ENCODE measurements at places on chromosomes 1 and 21. TPM values are rescaled to one million over a fixed set of nuclear protein-coding genes. Genes with fewer than 3 reads are reported as not detected.

The OXCT2 gene
- 0.28 TPM for total RNA-seq

The MATN1 gene
- total RNA-seq = 0.56 TPM

The CSF1 gene
- total RNA-seq = 9.4 TPM

The SLAMF9 gene
- total RNA-seq = 0.28 TPM

The NCAM2 gene
- total RNA-seq = 5.0 TPM

DNA sequence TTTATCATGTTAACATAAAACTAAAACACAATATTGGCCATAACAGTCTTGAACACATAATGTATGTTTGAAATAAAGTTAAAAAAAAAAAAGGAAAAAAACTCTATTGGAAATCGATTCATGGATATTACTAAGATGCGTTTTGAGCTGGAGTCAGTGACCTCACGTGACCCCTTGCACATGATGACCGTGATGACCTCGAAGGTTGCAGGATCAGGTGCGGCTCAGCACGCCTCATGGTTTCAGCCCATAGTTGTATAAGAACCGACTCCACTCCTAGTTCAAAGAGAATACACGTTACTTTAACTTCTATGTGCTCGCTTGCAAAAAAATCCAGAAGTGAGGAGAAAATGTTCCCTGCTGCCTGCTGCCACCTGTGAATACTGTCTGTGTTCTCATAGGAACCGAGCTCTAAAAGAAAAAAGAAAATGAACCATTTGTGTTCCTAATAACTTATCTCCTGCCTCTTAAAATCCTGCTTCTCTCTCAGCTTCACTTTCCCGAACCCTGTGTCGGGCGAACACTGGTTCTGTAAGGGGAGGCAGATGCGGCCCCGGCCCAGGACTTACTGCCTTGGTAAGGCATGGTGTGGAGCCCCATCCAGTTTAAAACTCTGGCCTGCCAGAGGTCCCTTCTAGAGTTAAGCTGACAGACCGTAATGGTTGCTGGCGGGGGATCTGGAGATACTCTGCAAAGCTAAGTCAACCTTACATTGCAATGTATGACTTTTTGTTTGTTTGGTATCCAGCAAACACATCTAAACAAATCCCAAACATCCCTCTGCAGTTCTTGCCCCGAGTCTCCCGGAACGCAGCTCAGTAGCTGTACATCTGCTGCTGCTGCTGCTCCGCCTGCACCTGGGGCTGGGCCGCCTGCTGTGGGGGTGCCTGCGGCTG is 33.8 kb upstream of the RIPK4 start:
- H3K4me3 ChIP-seq = no peak overlapping the region
- H3K36me3 ChIP-seq = peaks cover 25% of the 10 kb centered on the region
- no peaks in the 10 kb centered on the region for H3K27me3 ChIP-seq
- H3K4me1 ChIP-seq = no peaks in the 10 kb centered on the region

DNA sequence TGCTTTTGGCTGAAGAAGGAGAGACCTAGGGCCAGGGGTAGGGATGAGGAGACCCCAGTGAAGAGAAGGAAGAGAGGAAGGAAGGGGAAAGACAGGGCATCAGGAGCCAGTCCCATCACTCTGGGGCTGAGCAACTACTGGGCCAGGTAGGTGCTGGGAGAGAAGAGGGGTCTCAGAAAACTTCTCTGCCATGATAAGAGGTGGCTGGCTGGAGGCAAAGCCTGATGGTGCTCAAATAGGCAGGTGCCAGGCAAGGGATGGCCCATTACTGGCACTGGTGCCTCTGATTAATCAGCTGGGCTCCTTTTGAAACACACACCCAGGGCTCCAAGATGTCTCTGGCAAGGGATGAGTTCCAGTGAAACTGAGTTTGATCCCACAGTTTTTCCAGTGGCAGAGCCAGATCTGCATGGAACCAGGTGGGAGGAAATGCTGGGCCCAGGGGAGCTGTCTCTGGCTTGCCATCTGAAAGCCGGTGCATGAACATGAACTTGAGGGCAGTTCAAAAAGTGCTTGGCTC is 2.8 kb downstream of the CSF1 start:
- no peak overlapping the region for H3K4me3 ChIP-seq
- peaks cover 35% of the 10 kb centered on the region for H3K4me1 ChIP-seq
- H3K27ac ChIP-seq = no peak overlapping the region
- no peaks in the 10 kb centered on the region for H3K27me3 ChIP-seq
- DNase-seq = no peak

- H3K27ac ChIP-seq = no peak overlapping the region
- H3K36me3 ChIP-seq = no peaks in the 10 kb centered on the region
- H3K4me1 ChIP-seq = no peaks in the 10 kb centered on the region
- DNase-seq = no peak
- no peaks in the 10 kb centered on the region for H3K27me3 ChIP-seq
Measured at GRCh38 chr21:14646893-14647292, 100.8 kb upstream of the SAMSN1 start.

- no peak overlapping the region for H3K27ac ChIP-seq
- no peak for DNase-seq
- no peaks in the 10 kb centered on the region for H3K4me1 ChIP-seq
- H3K4me3 ChIP-seq = no peak overlapping the region
Measured at GRCh38 chr1:103788377-103788776, 38.7 kb downstream of the AMY1C start.

DNA sequence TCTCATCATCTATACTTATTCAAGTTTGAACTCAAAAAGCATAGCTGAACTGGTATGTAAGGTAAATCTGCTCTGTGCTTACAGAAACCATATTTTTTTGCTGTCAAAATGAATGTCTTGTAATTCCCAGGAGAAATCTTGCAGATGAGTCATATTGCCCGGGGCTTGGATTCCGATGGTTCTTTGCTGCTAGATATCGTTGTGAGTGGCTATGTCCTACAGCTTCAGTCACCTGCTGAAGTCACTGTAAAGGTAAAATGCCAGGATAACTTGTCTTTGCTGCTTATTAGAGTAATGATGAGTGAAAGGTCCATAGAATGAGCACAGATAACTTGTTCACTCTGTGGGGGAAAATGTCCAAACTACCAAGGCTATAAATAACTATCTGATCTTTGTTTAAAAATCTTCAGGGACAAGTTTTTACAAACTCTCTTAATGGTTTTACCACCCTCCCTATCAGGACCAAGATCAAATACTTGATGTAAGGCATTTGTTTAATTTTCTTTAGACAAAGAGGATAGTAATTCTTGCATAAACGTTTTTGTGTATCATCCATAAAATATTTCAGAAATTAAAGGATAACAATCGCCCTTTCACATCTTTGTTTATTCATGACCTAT is 222.3 kb downstream of the TPR start:
- no peaks in the 10 kb centered on the region for H3K27me3 ChIP-seq
- H3K4me1 ChIP-seq = peaks cover 4% of the 10 kb centered on the region
- peak; percentile 75 for DNase-seq
- no peaks in the 10 kb centered on the region for H3K36me3 ChIP-seq

DNA sequence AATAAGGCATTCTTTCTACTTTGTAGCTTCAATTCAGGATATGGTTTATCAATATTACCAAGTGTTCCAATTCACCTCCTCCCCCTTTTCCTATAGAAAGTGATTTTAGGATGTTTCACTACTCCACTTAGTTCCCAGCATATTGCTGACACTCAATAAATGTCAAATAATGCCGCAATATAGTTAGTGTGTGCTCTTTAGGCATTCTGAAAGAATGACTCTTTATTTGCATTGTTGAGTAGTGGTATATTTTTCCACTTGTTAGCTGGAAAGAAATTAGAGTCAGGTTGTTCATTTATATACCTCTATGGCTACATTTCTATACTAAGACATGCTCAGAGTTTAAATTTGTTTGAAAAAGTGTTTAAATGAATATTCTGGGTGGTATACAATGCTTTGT is 154.6 kb upstream of the C1orf105 start:
- H3K27ac ChIP-seq = no peak overlapping the region
- H3K4me3 ChIP-seq = no peak overlapping the region
- no peak for DNase-seq
- H3K4me1 ChIP-seq = peaks cover 2% of the 10 kb centered on the region

DNA sequence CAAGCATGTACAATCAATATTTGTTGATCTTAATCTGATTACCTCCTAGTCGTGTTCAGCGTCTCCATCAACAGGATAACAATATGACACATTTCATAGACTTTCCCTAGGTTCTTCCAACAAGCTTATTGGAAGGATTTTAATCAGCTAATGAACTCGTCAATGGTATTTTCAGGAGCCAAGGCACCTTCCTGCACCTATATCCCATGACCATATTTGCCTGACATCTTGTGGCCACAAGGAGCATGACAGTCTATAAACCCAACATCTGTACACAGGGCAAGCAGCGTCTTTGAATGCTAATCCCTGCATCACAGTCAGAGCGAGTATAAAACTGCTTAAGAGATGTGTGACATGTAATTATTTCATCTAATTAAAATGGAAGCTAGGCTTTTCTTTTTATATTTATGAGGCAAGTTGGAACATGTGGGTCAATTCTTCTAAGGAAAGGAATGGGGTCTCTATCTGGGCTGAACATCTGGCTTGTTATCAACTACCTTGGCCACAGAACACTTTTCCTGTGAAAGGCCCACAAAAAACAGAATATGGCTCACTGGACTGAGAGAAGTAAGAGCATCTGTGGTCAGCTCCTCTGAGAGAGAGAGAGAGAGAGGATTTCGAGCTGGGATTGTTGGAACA is 388.8 kb downstream of the NTNG1 start:
- no peak overlapping the region for H3K27ac ChIP-seq

GRCh38 chr1:9676815-9677393 is 25.4 kb downstream of the PIK3CD start:
- peaks cover 1% of the 10 kb centered on the region for H3K4me1 ChIP-seq
- DNase-seq = no peak
- H3K27me3 ChIP-seq = no peaks in the 10 kb centered on the region
- no peaks in the 10 kb centered on the region for H3K36me3 ChIP-seq

GRCh38 chr1:80919426-80919825 is 881.3 kb upstream of the ADGRL2 start:
- no peak for DNase-seq
- no peak overlapping the region for H3K4me3 ChIP-seq
- H3K27me3 ChIP-seq = no peaks in the 10 kb centered on the region
- no peak overlapping the region for H3K27ac ChIP-seq

- peaks cover 4% of the 10 kb centered on the region for H3K4me1 ChIP-seq
- H3K4me3 ChIP-seq = peak overlapping the region; percentile 96
- peak overlapping the region; percentile 95 for H3K27ac ChIP-seq
- no peak for DNase-seq
- H3K36me3 ChIP-seq = peaks cover 2% of the 10 kb centered on the region
Measured at GRCh38 chr1:25338986-25339385, 852 bp downstream of the TMEM50A start.

DNA sequence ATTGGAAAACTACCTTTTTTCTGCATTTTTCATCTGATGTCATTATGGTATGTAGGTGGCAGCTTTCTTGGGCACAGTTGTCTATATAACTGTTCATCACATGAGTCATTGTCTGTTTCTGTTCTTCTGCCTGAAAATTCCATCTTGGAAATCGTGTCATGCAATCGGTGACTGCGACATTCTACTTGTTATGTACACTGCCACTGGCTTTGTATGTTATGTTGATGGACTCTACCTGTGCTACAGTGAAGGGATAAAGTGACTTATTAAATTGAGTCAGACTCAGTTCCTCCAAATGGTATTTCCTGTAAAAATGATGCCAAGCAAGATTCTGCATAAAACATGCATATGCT is 8.6 kb downstream of the SMAP2 start:
- H3K27me3 ChIP-seq = no peaks in the 10 kb centered on the region
- H3K4me3 ChIP-seq = no peak overlapping the region
- no peak for DNase-seq
- peaks cover 18% of the 10 kb centered on the region for H3K4me1 ChIP-seq
- H3K27ac ChIP-seq = no peak overlapping the region

- no peak for DNase-seq
- H3K4me3 ChIP-seq = no peak overlapping the region
- H3K36me3 ChIP-seq = no peaks in the 10 kb centered on the region
- H3K4me1 ChIP-seq = no peaks in the 10 kb centered on the region
Measured at GRCh38 chr21:27795418-27795817, 828.5 kb upstream of the ADAMTS5 start.

- DNase-seq = peak; percentile 80
- no peaks in the 10 kb centered on the region for H3K27me3 ChIP-seq
- peaks cover 2% of the 10 kb centered on the region for H3K36me3 ChIP-seq
- no peak overlapping the region for H3K27ac ChIP-seq
- H3K4me1 ChIP-seq = 0 out of 2 replicates have a peak, but pooled peaks cover 2% of the 10 kb centered on the region
Measured at GRCh38 chr1:47340227-47340626, 6.6 kb downstream of the CMPK1 start.

DNA sequence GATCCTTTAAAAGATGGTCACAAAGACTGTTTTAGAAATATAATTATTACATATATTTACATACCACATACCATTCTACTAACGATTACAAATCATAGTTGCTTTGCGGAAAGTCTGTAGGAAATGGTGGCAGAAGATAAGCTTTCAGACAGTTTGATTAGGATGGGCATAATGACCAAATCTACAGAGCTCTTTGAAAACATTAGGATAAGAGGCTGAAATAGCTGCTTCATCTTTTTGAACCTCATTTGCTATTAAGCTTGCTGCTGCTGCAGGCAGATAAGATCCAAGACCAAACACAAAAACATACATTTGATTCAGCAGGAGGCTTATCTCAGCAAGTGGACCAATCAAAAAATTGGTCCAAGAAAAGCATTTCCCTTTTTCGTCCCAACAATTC is 47.1 kb downstream of the DDAH1 start:
- 0 out of 2 replicates have a peak, but pooled peaks cover 1% of the 10 kb centered on the region for H3K36me3 ChIP-seq
- H3K27me3 ChIP-seq = no peaks in the 10 kb centered on the region
- H3K4me3 ChIP-seq = no peak overlapping the region
- H3K4me1 ChIP-seq = peaks cover 4% of the 10 kb centered on the region
- no peak for DNase-seq

DNA sequence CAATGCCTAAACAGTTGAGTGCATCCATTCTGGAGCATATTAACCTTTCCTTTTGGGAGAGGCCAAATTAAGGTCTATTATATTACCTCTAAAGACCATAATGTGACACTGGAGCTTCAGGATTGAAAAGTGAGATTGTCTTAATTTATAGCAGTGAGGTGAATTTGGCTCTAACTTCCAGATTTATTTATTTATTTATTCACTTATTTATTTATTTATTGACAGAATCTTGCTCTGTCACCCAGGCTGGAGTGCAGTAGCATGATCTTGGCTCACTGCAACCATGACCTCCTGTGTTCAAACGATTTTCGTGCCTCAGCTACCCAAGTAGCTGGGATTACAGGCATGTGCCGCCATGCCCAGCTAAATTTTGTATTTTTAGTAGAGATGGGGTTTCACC is 19.1 kb downstream of the ZCCHC17 start:
- peaks cover 25% of the 10 kb centered on the region for H3K36me3 ChIP-seq
- DNase-seq = no peak
- no peaks in the 10 kb centered on the region for H3K4me1 ChIP-seq
- no peak overlapping the region for H3K27ac ChIP-seq
- no peak overlapping the region for H3K4me3 ChIP-seq
- no peaks in the 10 kb centered on the region for H3K27me3 ChIP-seq

DNA sequence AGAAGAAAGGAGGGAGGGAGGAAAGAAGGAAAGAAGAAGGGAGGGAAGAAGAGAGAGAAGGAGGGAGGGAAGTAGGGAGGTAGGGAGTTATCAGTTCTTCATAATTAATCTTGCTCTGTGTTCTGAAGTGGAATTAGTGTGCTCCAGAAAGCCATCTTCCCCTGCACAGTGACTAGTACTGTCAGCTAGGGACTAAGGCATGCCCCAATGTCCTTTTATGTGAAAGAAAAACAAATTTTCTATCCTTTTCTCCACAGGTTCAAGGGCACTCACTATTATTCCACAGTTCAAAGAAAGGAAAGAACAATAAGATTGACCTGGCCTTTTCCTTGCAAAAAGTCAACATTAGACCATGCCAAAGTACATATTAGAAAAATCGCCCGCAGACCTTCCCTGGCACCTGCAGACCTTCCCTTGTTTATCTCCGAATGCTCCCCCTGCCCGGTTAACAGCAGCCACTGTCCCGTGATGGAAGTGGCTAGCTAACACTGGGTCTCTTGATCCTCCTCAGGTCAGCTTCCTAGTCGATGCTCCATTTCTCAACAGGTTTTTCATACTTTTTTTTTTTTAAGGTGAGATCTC is 107.2 kb upstream of the EDEM3 start:
- H3K4me1 ChIP-seq = peaks cover under 1% of the 10 kb centered on the region
- H3K27me3 ChIP-seq = no peaks in the 10 kb centered on the region
- no peak overlapping the region for H3K27ac ChIP-seq
- no peak for DNase-seq
- no peaks in the 10 kb centered on the region for H3K36me3 ChIP-seq
